HFFc6 (cell line): ENCODE measurements at places on chromosomes 7 and 10.

DNA sequence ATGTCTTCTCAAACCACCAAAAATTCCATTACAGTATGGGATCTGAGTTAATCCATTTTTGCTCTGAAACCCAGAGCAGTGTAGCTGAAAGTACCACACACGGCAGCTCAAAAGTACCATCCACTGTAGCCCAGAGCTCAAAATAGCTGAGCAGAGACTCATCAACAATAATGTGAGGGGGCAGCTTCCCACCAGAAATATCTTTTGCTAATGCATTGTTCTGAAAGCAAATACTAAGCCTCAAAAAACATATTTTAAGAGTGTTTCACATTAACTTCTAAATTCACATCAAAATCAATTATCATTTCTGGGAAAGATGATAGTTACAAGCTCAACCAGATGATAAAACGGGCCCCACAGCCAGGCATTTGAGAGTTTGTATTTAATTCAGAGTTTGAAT lies 73.7 kb downstream of the ABLIM1 start:
- peak; percentile 41 for DNase-seq

GRCh38 chr10:30587522-30588031 lies 42.0 kb downstream of the LYZL2 start:
- no peak for DNase-seq

DNA sequence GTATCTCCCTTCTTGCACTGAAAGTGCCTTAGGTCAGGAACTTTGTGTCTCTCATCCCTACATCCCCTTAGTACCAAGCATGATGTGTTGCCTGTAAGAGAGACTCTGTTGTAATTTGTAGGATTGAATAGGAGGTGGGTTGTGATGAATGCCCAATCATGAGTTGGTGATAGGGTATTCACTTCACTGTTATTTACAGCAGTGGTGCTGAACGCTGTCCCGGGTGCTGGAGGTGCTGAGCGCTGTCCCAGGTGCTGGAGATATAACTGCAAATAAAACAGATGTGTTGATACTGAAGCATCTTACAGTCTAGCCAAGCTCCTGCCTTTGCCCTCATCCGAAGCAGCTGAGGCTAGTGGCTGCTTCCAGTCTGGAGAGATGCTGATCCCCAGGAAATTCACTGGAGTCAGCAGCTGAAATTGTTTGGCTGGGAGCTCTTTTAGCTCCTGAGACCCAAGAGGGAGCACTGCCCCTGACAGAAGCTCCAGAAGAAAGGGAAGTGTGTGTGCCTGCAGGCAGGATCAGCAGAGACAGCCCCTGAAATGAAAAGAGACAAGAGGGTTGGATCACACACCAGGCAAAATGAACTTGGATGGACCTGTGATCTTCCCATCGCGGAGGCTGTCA lies 183.4 kb downstream of the SORCS3 start:
- no peak for DNase-seq

DNA sequence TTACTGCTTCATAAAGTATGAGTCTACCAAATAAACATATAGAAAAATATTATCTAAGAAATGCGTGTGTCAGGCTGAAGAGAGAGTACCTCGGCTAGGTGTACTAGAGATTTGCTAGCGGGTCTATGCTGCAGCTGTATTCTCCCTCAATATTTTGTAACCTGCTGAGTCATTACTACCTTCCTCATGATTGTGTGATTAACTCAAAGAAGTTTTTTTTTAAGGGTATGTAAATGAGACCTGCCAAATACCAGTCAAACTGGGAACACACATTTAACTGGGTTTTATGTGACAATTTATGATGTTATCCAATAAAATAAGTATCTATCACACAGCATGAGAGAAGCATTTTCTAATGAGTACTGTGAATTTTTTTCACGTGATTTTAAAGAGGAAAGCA lies 180.4 kb downstream of the RNF133 start:
- DNase-seq = no peak

GRCh38 chr7:43553999-43554398 lies 28.9 kb upstream of the STK17A start:
- DNase-seq = no peak

DNA sequence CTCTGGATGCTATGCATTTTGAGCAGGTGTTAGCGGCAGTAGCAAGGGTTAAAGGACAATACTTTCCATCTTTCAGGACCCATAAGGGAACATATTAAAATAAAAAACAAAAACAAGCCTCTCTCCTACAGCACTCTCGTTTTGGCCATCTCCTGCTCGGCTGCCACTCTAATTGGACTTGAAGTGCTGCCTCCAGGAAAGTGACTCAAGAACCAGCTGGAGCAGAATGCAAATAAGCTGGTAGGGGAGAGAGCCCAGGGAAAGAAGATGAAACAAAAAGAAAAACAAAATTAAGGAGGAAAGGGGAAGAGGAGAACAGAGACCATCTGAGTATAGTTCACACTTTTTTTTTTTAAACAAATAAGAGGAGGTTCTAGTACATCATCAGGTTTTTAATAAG lies 65.6 kb downstream of the HBP1 start:
- DNase-seq = no peak

DNA sequence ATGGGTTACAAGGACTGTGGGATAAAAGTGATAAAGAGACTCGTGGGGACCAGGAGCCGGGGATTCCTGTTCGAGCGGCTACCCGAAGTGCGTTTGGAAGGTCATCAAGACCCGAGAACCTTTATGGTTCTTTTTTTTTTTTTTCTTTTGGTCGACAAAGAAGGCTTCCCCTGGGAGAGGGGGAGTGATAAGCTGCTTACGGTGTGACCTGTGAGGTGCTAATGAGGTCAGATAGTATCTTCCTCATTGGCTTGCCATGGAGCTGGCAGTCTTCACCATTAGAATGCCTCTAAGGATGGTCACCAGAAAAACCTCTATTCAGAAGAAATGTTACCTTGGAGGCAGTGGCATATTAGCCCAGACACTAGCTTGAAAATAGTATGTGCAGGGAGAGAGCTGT lies 92.3 kb upstream of the STEAP4 start:
- no peak for DNase-seq

DNA sequence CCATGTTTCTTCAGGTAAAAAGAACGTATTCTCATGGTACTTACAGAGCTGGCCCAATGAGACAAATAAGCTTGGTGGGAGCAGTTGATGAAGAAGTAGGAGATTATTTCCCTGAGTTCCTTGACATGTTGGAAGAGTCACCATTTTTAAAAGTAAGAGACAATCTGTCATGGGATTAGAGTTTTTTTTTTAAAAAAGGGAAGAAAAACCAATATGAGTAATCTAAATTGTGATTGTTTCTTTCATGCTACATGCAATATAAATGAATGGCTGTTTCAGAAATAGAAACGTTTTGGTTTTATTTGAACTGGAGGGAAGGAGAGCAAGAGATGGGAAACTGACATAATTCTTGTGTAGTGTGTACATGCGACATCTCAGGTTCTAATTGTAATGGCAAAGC lies 32.8 kb downstream of the TMEM60 start:
- DNase-seq = no peak
